Neural progenitor cell (in vitro differentiated cells): ENCODE measurements at places on chromosomes 5 and 9. TPM values are rescaled to one million over a fixed set of nuclear protein-coding genes. Genes with fewer than 3 reads are reported as not detected.

GRCh38 chr5:59749782-59750520, 143.6 kb downstream of the PDE4D start:
- no peak for DNase-seq
- no peaks in the 10 kb centered on the region for H3K27me3 ChIP-seq
- no peak overlapping the region for H3K4me3 ChIP-seq
- H3K36me3 ChIP-seq, result no peaks in the 10 kb centered on the region

DNA sequence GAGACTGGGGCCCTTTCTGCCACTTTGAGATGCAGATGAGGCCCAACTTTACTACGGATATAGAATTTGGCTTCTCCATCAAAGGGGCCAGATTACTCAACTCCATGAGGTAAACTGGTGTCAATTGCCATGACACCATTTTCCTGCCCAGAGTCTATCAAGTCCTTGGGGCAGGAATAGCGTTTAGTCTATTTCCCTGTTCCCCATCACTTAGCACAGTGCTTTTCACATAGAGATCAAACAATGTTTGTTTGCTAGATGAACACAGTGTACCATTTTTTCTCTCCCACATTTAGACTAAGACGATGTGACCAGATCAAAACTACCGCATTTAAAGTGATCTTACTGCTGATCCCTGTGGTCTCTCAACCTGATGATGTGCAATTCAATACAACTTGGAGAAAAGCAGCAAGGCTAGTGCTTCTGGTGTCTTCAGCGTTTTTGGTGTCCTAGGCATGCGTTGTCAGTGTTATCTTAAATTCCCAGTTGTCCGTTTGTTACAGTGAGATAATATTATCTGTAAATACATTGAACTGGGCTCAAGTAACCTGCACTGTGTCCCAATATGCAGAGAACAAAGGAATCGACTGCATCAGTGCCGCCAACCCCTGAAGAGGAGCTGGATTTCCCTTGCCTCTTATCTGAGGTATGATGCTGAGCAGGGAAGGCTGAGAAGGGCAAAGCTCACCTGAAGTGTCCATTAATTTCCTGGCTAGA, 446.2 kb downstream of the PLK2 start:
- peaks cover 20% of the 10 kb centered on the region for H3K4me1 ChIP-seq
- no peaks in the 10 kb centered on the region for H3K27me3 ChIP-seq
- H3K4me3 ChIP-seq, result no peak overlapping the region
- H3K27ac ChIP-seq, result no peak overlapping the region

The PCDHA1 gene
- 0.19 and 0.24 TPM in 2 replicates for total RNA-seq

- no peaks in the 10 kb centered on the region for H3K36me3 ChIP-seq
- no peak for DNase-seq
- no peak overlapping the region for H3K4me3 ChIP-seq
- no peak overlapping the region for H3K27ac ChIP-seq
- H3K4me1 ChIP-seq, result no peaks in the 10 kb centered on the region
- no peaks in the 10 kb centered on the region for H3K27me3 ChIP-seq
Observed at GRCh38 chr9:82128011-82128696, 139.6 kb downstream of the SPATA31D1 start.

DNA sequence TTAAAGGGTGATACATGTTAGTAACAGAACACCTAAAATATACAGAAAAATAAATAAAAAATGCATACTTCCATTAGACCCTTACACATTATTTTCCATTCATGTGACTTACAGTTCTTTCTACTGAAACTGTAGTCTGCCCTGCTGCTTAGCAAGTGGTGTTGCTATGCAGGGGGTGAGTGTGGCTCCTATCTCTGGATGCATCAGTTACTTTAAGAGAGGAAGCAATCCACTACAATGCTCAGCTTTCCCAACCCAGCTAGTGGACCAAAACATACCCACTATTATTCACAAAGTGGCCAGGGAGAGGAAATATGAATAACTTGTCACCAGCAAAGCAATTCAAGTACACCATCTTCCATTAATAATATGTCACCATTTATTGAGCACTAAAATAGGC, 121.8 kb downstream of the DOCK2 start:
- H3K36me3 ChIP-seq, result no peaks in the 10 kb centered on the region
- no peak overlapping the region for H3K4me3 ChIP-seq

DNA sequence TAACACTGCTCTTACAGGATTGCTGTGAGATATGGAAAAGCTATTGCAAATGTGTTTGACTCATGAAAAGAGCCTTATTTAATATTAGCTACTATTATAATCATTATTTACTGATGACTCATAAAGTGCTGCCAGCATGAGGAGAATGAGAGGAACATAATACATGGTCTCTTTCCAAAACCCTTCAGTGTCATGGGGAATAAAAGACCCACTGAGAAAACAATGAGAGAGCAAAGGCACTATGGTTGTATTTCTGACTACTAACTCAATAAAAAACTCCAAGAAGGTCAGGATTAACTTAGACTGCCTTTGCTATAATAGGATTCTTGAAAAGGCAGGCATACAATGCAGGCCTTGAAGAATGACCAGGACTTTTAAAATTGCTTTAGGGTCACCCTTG, 633.5 kb downstream of the DTWD2 start:
- no peaks in the 10 kb centered on the region for H3K27me3 ChIP-seq
- no peak overlapping the region for H3K4me3 ChIP-seq
- DNase-seq, result no peak
- no peaks in the 10 kb centered on the region for H3K36me3 ChIP-seq

DNA sequence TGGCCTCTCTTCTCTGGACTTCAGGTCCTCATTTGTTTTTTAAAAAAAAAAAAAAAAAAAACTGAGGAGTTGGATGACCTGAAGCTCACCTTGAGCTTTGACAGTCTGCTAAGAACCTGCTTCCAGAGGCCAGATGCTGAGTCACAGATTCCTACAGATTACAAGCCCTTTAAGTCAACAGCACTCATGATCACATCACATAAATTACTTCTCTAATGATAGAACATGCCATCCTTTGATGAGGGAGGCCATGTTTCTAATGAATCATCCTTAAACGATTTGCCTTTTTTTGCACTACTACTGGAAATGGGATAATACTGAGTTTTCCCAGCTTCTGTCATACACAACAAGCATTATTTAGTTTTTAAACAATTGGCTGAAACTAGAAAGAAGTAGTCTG, 34.2 kb upstream of the MYOT start:
- H3K27me3 ChIP-seq, result no peaks in the 10 kb centered on the region
- H3K4me1 ChIP-seq, result peaks cover 10% of the 10 kb centered on the region
- DNase-seq, result no peak
- H3K27ac ChIP-seq, result no peak overlapping the region
- no peaks in the 10 kb centered on the region for H3K36me3 ChIP-seq

DNA sequence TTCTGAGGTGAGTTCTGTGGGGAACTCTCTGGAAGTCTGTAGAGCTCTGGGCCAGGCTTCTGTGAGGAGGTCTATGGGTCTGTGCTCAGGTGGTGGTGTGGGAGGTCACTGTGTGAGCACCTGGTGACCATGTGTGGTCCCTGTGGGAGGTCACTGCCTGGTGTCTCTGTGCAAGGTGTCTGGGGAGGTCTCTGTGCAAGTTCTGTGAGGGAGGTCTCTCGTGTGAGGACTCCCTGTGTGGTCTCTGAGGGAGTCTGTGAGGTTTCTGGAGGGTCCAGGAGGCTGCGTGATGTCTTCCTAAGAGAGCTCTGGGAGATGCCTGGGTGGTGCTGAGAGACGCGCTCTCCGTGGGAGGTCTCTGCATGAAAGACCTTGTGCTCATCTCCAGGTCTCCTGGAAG, 6.0 kb upstream of the SPATA31E1 start:
- no peaks in the 10 kb centered on the region for H3K4me1 ChIP-seq
- DNase-seq, result no peak
- no peaks in the 10 kb centered on the region for H3K27me3 ChIP-seq
- no peak overlapping the region for H3K27ac ChIP-seq

- peaks cover 26% of the 10 kb centered on the region for H3K36me3 ChIP-seq
- H3K4me1 ChIP-seq, result peaks cover 17% of the 10 kb centered on the region
- no peak for DNase-seq
- H3K27me3 ChIP-seq, result no peaks in the 10 kb centered on the region
- no peak overlapping the region for H3K27ac ChIP-seq
Observed at GRCh38 chr5:16701134-16702099, 84.6 kb upstream of the RETREG1 start.

DNA sequence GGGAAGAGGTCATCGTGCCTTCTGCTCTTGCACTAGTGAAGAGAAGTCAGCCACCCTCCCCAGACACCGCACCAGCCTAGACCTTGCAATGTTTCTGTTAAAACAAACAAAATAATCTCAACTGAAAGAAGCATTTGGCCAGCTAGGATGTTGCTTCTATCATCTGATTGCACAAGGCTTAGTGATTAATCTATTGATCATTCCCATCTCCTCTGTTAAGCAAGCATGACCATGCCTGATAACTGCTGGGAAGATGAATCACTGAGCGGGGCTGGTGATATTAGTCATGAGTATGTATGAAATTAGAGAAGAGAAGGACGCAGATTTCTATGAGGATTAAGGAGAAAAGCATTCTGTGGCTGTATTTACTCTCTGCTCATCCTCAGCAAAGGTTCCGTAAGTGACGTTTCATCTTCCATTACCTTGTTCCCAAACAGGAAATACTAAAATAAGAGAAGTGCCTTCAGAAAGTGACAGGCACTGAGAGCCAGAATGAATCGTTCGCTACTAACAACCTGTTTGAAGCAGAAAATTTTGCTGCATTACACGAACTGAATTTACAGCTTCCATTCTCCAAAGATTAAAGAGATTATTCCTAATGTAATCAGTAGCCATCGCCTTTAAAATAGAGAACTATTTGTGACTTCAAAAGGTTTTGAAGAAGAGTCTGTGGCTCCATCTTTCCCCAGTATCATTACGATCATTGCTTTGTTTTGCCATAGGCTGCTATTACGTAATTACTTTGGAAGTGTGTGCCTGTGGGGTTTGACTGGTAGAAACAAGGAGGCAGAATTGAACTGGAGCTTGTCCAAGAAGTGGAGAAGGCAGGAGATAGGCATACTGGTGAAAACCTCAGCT, 219.1 kb downstream of the MED10 start:
- H3K27me3 ChIP-seq, result no peaks in the 10 kb centered on the region
- no peaks in the 10 kb centered on the region for H3K36me3 ChIP-seq

- no peak for DNase-seq
- no peak overlapping the region for H3K4me3 ChIP-seq
- no peak overlapping the region for H3K27ac ChIP-seq
Observed at GRCh38 chr5:159631001-159631400, 285.3 kb upstream of the ADRA1B start.

DNA sequence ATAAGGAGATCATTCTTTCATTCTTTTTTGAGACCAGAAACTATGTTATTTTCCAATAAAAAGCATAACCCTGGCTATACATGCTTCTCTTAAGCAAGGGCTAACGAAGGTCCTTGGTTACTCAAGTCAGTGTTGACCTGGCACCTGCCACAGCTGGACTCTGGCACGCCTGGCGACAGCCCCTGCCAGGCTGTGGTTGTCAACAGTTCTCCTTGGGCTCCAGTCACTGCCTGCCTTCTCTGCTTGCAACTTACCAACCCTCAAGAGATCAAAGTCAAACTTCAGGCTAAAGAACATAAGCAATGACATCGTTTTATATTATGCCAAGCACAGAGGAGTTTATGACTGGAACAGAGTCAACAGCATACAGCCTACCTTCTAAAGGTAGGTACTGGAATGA, 61.4 kb upstream of the TBC1D9B start:
- no peak for DNase-seq
- no peaks in the 10 kb centered on the region for H3K27me3 ChIP-seq
- H3K4me3 ChIP-seq, result no peak overlapping the region
- no peaks in the 10 kb centered on the region for H3K4me1 ChIP-seq
- peaks cover 18% of the 10 kb centered on the region for H3K36me3 ChIP-seq

- no peaks in the 10 kb centered on the region for H3K36me3 ChIP-seq
- DNase-seq, result no peak
- no peak overlapping the region for H3K27ac ChIP-seq
- peaks cover 7% of the 10 kb centered on the region for H3K4me1 ChIP-seq
- no peaks in the 10 kb centered on the region for H3K27me3 ChIP-seq
Observed at GRCh38 chr5:60514152-60514551, 185.8 kb downstream of the DEPDC1B start.

DNA sequence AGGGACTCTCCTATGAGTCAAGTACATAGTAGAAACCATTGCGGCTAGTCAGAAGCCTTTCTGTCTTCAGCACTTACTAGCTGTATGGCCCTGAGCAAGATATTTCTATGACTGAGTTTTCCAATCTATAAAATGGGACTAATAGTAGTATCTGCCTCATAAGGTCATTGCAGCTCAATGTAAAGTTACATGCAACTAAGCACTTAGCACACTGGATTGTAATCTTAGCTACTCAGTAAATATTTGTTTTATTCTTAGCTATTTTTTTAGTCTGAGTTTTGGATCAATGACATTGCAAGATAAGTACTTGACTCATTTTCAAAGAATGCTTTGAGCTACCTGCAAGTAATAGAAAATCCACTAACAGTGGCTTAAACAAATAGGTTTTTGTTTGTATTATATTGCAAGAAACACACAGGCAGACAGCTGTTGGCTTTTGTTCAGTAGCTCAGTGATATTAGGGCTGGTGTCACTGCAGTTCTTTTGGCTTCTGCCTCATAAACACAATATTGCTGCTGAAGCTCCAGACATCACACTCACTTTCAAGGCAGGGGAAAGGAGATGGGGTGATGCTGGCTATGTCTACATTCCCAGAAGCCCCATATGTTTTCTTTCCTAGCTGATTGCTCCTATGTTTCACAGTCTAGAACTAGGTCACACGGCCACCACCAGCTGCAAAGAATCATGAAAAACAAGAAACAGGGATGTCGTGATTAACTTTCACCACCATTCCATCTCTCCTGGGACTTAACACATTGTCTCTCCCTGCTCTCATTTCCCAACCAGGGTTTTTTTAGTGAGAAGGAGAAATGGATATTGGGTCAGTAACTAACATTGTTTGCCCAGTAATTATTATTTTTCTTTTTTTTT, 26.9 kb upstream of the FAT2 start:
- no peak overlapping the region for H3K4me3 ChIP-seq
- peaks cover 26% of the 10 kb centered on the region for H3K4me1 ChIP-seq

- no peaks in the 10 kb centered on the region for H3K36me3 ChIP-seq
- H3K27ac ChIP-seq, result no peak overlapping the region
- no peaks in the 10 kb centered on the region for H3K4me1 ChIP-seq
- H3K4me3 ChIP-seq, result no peak overlapping the region
Observed at GRCh38 chr5:65702036-65702435, 19.9 kb downstream of the SGTB start.

DNA sequence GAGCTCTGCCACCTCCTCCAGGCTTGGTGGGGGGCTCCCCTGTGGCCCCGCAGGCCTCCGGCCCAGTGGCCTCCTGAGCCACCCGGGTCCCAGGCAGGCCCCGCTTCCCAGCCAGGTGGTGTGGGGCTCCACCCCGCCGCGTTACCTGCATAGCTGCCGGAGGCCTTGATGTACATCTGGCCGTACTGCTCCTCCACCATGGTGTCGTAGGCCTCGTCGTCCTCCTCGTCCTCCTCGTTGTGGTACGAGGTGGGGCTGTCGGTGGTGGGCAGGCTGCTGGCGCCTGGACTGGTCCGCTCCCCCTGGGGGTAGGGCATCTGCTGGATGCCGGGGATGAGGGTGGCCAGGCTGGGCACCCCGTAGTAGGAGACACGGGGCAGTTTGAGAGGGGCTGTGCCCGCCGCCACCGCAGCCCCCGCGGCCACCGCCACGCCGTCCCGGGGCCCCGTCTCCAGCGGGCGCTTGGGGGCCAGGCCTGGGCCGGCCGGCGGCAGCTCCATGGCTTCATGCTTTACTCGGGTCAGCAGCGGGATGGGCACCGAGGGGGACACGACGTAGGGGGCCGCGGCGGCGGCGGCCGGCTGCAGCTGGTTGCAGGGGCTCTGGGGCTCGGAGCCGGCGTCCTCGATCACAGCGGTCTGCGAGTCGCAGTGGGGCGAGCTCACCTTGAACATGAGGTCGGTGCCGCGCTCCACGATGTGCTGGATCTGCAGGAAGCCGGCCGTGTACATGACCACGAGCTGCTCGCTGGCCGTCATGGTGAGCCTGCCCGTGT, 45.4 kb downstream of the NACC2 start:
- H3K36me3 ChIP-seq, result no peaks in the 10 kb centered on the region
- H3K27me3 ChIP-seq, result peaks cover 19% of the 10 kb centered on the region
- DNase-seq, result no peak
- no peak overlapping the region for H3K4me3 ChIP-seq
- peaks cover 34% of the 10 kb centered on the region for H3K4me1 ChIP-seq

The CFAP157 gene
- total RNA-seq, result 0.31 TPM in 1 of 2 replicates, not detected in the other

The NTRK2 gene
- 0.02 and 0.03 TPM in 2 replicates for total RNA-seq

The PRDM9 gene
- not detected in 2 replicates for total RNA-seq
